ENCODE measurements at places on chromosomes 16 and 17.

DNA sequence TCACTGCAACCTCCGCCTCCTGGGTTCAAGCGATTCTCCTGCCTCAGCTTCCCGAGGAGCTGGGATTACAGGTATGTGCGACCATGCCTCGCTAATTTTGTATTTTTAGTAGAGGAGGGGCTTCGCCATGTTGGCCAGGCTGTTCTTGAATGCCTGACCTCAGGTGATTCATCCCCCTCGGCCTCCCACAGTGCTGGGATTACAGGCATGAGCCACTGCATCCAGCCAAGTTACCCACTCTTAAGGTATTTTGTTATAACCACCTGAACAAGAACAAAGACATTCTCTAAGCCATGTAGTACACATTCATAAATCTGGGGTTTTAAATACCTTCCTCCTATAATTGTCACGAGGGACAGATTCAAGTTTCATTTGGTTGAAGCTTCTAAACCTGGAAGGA lies 12.3 kb upstream of the TMEM170A start:
- no peak for DNase-seq

GRCh38 chr16:57728336-57729181 lies 7.0 kb upstream of the KATNB1 start:
- DNase-seq = no peak

- no peak for DNase-seq
These were observed 56.6 kb downstream of the WSCD1 start for GRCh38 chr17:6126768-6127167.

DNA sequence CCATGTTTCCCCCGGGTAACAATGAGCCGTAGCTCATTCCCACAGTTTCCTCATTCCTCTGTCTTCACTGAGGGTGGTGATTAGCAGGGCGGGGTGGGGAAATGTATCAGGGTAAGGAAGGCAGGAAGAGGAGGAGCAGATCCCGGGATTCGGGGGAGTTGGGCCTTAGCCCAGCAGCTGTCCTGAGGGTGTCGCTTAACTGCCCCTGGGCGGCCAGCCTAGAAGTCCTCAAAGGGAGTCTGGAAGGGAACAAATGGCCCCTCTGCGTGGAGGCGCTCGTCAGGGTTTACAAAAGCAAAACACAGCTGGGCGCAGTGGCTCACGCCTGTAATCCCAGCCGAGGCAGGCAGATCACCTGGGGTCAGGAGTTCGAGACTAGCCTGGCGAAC lies 14.3 kb downstream of the MLYCD start:
- no peak for DNase-seq

DNA sequence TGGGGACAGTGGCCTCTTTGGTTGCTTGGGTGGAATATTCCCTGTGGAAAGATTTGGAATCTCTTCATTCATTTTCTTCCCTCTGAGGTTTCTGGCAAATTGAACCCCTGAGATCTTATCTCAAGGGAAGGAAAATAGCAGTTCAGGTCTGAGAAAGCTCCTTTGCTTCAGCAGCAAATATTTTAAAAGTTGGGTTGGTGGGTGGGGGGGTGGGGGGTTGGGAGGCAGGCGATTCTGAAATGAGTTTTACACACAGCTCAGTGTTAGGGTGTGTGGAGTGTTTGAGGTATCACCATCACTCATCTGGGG lies 6.8 kb downstream of the TBX2 start:
- DNase-seq = no peak
